ENCODE measurements at places on chromosomes 11 and 22.
A peak's percentile ranks its signal among the peaks of the same experiment; 100 is the strongest.

- no peak for DNase-seq
Measured at GRCh38 chr11:60377401-60378136, 763 bp upstream of the MS4A7 start.

- no peak for DNase-seq
Measured at GRCh38 chr11:121715405-121715804, 262.6 kb upstream of the SORL1-AS1 start.

DNA sequence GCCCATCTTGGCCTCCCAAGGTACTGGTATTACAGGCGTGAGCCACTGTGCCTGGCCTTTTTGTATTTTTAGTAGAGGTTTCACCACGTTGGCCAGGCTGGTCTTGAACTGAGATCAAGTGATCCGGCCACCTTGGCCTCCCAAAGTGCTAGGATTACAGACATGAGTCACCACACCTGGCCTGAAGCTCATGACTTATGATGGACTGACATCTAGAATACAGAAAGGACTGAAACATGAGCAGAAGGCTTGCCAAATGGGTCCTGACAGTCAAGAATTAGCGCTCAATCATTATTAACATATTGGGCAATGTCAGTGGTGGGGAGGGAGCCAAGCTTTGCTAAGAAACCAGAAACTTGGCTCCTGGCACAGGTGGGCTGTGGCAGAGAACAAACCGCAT is 5.0 kb downstream of the FADS1 start:
- no peak for DNase-seq

- no peak for DNase-seq
Measured at GRCh38 chr11:105466582-105467228, 143.2 kb upstream of the GRIA4 start.

GRCh38 chr11:1714908-1715885 is 18.2 kb downstream of the KRTAP5-6 start:
- no peak for DNase-seq

DNA sequence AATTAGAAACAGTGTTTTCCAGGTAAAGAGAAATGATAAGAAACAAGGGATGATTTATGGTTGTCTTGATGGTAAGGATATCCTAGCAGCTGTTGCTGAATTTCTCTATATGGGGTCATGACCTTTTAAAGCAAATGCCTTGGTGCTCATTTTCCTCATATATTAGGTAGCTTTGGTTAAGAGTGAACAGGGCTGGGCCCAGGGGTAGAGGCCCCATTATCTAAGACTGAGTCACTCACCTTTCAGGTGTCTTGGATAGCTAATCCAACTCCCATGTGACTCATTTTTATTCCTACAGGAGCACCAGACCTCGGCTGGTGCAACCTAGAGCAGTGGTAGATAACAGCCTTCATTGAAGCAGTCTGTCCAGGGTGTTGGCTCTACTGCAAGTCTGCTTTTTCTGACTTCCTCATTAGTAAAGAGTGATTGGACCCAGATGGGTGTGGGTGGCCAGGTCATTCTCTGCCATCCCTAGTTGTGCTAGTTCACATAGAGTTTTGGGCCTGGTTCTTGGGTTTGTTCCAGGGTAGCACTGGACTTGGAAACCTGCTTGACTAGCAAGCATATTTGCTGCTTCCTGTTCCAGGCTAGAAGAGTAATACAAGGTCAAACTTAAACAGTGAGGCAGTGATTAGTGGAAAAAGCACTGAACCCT is 37.4 kb downstream of the CTNND1 start:
- DNase-seq, result no peak

DNA sequence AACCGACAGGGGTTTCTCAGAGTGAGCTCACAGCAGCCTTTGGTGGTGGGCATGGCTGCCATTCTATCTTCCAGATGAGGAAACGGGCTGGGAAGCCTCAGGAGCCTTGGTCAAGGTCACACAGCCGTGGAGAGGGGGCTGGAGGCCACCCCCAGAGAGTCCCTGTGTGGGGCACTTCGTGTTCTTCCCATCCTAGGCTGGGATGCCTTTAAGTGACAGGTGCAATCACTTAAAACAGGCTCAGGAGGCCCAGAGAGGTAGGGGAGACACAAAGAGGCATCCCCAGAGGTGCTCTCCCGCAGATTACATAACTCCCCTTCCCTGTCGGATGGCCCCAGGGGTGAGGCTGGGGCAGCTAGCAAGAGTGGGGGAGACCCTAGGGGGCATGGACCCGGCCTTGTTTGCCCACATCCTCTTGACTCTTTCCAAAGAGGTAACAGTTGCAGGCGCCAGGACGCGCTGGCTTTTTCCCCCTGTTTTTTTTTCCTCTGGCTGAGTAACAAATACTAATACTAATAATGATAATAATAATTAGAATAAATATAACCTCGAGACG is 17.5 kb upstream of the SHISAL1 start:
- no peak for DNase-seq

- DNase-seq, result no peak
Measured at GRCh38 chr22:49882519-49883293, 29.1 kb downstream of the ZBED4 start.

DNA sequence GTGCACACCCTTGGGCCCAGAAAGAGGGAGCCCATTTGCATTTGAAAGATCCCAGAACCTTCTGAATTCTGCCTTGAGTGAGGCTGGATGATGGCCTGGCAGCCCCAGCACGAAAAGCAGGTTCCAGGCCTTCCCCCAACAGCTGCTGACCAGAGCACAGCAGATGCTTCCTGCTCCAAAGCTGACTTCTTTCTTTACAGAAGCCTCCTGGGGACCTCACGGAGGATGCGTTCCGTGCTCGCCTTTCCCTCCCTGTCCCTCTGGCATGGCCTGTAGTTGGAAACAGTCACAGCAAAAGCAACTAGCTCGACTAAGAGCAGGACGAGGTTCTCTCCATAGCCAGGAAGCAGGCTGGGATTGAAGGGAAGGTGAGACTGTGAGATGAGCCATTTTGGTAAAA is 107.7 kb upstream of the B3GAT1 start:
- no peak for DNase-seq

- DNase-seq, result no peak
Measured at GRCh38 chr11:15006139-15006759, 34.1 kb upstream of the CALCA start.

DNA sequence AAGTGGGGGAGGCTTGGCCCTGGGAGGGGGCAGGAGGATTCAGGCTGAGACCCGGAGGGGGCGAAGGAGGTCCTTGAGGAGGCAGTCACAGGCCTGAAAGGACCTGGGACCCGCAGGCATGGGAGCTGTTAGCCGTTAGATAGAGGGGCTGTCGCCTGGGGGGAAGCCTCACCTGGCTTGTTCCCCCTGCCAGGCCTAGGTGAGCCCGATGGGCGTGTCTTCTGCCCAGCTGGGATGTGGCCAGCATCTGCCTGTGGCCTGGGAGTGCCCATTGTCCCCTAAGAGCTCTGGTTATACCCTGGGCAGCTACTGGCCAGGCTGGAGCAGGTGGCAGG is 1.8 kb upstream of the DUSP8 start:
- DNase-seq, result no peak

- DNase-seq, result no peak
Measured at GRCh38 chr11:11148596-11148995, 204.5 kb downstream of the CSNK2A3 start.

DNA sequence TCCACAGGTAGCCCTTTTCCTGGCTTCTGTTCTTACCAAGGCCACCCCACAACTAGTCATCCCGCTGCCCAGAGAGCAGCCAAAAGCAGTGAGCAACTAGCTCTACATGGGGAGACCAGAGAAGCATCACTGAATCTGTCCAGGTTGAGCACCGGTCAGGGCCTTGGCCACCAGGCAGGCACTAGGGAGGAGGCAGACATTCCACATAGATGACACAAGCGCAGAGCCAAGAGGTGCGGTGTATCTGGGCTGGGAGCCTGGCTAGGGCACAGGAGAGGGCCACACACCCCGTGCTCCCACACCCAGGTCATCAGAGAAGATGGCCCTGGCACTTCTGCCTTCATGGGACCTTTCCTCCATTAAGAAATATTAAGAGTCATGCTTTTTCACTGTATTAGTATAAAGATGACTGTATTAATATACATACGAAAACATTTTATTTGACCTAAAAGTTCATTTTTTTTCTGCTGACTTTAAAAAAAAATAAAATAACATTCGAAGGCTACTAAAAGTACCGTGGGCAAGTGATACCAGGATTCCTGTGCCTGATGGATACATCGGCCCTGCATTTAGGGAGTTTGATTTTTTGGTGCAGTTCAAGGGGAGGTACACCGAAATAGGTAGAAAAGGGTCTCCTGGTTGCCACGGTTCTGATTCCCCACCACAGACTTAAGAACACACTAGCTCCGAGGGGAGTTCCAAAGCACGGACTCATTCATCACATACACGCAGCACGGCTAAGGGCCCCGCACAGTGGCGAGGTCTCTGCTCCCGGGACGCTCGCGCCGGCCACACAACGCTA is 1.2 kb downstream of the DGCR2 start:
- no peak for DNase-seq

DNA sequence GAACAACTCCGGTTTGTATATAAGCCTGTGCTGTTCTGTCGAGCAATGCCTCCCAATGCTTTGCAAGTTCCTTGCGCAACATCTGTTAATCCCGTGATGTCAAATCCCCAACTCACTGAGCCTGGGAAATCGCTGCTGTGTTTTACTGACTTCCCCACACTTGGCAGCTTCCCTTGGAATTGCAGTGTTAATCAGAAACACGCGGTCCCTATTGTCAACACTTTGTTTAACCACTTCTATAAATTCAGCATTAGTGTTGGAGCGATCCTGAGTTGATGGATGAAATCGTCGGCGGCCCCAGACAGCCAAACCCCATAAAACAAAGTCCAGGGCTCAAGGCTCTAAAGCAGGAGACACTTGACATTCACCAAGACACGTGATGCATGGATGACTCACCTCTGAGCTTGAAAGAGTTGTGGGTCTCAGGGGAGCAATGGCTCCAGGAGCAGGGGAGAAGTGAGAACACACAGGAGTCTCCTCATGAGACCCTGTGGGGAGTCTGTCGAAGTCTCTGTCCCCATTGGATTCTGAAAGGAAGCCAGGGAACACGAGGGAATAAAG is 555.3 kb downstream of the MIAT start:
- no peak for DNase-seq

DNA sequence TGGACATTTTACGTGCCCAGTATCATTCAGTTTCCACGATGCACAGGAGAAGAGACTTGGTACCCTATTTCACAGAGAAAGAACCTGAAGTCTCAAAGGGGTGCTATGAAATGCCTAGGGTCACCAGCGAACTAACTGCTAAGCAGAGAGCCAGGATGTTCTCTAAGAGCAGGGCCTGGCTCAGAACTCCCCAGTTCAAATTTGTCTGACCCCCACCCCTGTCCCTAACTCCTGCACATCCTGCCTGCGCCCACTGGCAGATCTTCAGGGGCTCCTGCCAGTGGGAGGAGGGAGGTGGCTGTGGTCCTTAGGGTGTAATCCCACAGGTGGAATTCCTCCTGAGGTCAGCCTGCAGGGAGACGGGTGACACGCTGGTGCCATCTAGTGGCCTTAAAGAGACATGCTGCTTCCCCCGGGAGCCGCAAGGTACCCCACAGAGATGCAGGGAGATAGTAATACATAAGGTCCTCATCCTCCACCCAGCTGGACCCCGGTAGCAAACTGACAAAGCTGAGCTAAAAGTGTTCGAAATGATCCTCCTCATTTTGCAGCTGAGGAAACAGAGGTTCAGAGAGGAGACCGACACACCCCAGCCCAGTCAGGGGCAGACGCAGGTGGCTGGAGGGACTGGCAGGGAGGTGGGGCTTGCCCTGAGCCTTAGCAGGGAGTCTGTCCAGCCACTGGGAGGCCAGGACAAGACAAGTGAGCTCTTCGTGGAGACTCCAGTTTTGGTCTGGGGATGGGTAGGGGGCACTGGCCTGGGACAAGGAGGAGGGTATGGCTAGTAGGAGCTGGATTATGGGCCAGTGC is 34.1 kb downstream of the MB start:
- DNase-seq, result peak; percentile 60

DNA sequence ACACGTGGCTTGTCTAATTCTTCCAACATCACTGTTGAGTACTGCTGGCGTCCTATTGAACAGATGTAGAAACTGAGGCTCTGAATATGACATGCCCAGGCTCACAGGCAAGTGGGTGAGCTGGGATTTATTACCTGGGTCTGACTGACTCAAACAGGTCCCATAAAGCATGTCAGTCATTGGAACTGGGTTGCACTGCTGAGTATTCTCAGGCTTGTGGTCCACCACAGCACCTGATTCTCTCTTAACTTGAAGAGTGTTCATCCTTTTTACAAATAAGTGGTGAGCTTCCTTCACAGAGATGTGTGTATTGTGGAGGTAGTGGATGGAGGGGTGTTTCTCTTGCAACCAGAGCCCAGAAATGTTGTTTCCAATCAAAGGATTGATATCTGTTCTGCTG is 44.5 kb downstream of the SC5D start:
- DNase-seq, result no peak

GRCh38 chr22:26197425-26197824 is 28.2 kb downstream of the SEZ6L start:
- DNase-seq, result no peak
